ENCODE measurements at places on chromosomes 7 and 10.

GRCh38 chr10:88152728-88153133 is 289.3 kb downstream of the PTEN start:
- DNase-seq: peak; percentile 24

- DNase-seq: no peak
Observed at GRCh38 chr7:4225881-4226523, 456.1 kb upstream of the FOXK1 start.

- DNase-seq: no peak
Observed at GRCh38 chr7:21023841-21024484, 237.3 kb upstream of the SP8 start.

GRCh38 chr10:30968711-30969110 is 63.0 kb downstream of the ZNF438 start:
- no peak for DNase-seq

GRCh38 chr7:153433223-153433622 is 619.0 kb upstream of the DPP6 start:
- no peak for DNase-seq

DNA sequence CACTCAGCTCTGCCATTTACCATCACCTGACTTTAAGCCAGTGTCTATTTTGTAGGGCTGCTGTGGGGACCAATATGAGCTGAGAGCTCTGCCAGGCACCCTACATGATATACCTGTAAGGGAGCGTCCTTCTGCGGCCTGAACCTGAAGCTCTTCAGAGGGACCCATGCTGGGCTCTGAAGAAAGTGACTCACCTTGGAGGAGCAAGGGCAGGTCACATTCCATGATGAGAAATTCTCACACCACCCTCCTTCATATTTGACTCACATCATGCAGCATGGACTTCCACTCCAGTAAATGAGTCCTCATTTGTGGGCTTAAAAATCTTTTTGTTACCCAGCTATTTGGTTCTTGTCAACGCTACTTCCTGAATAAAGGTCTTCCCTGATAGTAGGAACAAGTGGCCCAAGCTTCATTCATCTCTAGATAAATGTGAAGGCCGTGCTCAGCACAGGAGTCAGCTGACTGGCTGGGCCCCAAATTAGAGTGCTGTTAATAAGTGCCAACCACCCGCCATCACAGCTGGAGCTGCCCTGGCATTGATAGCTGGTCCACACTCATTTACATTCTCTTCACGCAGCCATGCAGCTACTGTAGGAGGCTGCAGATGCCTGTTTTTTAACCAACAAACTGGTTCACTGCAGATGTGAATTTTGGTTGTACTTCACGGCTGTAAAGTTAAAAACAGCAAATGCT is 78.4 kb downstream of the RNF216 start:
- no peak for DNase-seq

DNA sequence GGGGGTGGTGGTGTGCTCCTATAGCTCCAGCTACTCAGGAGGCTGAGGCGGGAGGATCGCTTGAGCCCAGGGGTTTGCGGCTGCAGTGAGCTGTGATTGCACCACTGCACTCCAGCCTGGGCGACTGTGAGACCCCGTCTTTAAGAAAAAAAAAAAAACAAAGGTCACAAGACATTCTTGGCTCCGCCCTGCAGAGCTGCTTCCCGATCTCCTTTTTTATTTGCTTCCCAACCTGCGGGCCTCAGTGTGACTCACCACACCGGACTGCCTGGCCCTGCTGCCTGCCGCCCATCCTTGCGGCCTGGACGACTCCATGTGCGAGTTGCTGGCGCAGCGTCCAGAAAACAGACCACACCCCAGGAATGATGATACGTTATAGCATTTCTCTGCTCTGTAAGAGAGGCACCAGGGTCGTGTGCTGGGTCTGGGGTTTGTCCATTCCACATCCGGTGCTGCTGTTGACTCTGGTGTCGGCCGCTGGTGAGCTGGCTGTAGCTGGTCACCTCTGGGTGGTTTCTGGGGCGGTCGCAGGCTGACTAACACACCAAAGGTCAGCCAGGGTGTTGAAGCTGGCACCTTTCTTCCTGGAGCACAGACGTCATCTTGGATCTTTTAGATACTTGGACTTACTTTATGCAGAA is 123.6 kb downstream of the TCF7L2 start:
- DNase-seq: no peak

DNA sequence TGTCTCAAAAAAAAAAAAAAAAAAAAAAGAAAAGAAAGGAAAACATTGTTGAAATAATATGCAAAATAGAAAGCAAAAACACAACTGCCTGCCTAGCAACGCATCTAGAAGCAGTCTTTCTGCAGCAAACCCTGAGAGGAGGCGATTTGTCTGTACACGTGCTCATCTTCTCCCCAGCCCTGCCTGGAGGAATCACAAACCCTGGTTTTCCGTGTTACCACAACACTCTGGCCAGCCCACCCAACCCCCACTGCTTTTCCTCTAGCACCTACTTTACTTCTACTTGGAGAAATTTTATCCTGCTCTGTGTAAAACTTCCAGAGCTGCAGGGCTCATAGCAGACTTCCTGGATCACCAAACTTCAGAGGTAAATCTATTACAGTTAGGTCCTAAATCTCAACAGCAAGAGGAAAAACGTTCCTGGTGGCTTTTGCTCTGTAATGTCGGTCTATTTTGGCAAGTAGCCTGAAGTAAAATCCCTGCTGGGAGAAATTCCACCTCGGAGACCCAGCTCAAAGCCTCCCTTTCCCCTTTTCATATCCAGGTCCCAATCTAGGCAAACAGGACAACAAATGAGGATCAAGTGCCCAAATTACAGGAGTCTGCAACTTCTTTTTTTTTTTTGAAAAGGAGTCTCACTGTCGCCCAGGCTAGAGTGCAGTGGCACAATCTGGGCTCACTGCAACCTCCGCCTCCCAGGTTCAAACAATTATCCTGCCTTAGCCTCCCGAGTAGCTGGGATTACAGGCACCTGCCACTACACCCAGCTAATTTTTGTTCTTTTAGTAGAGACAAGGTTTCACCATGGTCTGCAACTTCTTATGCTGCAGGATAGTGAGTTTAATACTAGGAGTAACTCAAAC is 91.6 kb downstream of the DNMBP start:
- DNase-seq: no peak

DNA sequence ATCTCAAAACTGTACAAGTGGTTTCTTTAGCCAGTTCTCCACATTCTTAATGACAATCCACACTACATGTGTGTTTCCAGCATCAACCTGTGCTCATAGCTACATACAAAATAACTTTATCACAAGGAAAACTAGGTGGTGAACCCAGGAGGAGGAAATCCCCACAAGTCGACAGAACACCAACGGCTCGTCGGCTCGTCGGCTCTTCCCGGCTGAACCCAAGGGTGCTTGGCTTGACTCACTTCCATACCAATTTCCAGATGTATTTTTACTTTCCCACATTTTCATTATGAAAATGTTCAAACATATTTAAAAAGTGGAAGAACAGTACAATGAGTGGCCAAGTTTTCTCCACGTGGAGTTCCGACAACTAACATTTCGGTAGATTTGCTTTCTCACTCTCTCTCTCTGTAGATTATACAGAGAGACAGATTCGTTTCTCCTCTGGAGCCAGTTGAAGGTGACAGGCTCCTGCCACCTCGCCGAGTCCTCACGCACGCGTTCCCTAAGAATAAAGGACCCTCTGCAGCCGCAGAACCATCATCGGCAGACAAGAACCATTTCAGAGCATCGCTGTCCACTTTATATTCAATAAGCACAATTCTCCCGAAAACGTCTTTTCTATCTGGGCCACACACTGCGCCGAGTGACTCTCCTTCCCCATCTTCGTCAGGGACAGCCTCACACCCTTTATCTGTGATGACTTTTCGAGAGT is 53.3 kb downstream of the DIP2C start:
- no peak for DNase-seq

GRCh38 chr10:81036257-81036656 is 498.6 kb downstream of the SH2D4B start:
- DNase-seq: no peak

DNA sequence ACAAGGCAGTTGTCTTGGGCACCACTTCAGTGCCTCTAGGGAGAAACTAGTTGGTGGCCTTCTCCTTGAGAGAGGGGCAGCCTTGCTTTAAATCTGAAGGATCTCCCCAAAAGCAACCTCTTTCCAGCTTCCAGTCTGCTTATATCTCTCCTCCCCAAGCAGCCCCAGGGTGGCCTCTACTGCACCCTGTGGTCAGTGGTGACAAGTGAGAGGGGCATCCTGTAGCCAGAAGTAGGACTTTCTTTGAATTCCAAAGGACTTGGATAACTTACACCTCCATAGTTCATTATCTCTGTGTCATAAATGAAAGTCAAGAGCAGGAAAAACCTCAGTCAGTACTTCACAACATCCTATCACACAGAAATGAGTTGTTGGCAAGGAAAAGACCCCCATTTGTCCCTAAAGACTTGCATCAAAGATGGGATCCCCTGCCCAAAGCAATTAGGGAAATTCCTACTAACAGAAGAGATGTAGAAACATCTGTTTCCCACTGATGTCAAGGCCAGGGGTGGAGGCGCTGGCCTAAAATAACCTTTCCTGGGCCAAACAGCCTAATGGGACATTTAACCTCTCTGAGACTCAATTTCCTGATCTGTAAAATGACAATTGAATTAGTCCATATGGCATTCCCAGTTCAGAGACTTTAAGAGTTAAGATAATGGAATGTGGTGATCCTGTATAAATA is 44.0 kb upstream of the ANKRD1 start:
- DNase-seq: no peak

DNA sequence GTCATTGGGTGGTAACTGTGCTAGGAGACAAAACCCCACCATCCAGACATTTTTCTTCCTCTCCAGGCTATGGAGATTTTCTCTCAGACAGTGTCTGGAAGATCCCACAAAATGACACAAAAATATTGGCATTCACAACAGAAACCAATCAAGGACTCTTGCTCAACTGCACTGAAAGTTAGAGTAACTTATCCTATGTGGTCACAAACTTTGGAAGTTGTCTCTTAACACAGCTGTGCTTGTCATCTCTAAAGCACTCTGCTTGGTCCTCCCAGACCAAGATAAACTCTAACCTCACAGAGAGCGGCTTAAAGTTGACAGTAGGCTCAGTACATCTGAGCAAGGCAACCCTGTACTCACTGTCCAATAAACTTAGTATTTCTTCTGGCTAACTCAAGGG is 74.9 kb downstream of the AKR1C4 start:
- DNase-seq: no peak

DNA sequence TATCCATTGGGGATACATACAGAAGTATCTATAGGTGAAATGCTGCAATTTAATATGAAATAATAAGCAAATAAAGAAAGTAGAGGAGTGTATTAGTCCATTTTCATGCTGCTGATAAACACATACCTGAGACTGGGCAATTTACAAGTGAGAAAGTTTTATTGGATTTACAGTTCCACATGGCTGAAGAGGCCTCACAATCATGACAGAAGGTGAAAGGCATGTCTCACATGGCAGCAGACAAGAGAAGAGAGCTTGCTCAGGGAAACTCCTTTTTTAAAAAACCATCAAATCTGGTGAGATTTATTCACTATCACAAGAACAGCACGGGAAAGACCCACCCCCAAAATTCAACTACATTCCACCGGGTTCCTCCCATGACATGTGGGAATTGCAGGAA is 82.8 kb upstream of the TRIM24 start:
- no peak for DNase-seq

DNA sequence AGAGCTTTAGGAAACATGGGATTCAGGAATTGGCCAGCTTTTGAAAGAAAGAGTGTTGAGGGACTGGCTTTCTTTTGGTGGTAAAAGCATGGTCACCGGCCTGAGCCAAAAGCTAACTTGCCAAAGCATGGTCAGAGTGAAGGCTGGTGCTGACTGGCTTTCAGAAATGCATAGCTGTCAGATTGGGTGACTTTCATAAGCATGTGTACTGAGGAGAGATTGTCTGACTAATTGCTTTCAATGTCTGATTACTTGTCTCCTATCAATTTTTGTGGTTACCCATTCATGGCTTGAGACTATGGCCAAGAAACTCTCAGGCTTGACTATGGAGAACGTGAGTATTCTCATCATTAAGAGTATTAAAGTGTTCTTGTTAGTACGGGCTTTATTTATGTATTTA is 28.2 kb downstream of the ZNF25 start:
- DNase-seq: no peak

- no peak for DNase-seq
Observed at GRCh38 chr7:156818133-156818532, 74.8 kb downstream of the LMBR1 start.

- DNase-seq: no peak
Observed at GRCh38 chr7:108078211-108078673, 51.9 kb downstream of the LAMB4 start.

DNA sequence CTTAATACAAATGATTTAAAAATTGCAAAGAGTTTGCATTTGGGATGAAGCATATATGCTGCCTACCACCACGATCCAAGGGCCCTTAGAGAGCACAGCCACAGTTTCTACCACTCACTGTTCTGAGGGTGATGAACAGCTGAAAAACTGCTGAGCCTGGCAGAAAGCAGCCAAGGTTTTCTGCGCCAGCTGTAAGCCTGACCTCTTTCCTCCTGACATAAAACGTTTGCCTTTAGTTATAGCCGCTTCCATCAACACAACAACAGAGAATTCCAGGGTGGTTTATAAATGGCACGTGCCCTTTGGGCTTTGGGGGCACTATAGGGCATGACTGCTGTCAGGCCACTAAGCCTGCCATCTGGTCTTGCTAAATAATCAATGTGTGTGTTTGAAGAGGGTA is 222.8 kb downstream of the RELN start:
- no peak for DNase-seq

- DNase-seq: no peak
Observed at GRCh38 chr10:79615577-79615976, 4.8 kb downstream of the SFTPA1 start.

- no peak for DNase-seq
Observed at GRCh38 chr10:59382831-59383295, 20.5 kb upstream of the FAM13C start.

GRCh38 chr10:131842351-131843088 is 58.3 kb upstream of the PPP2R2D start:
- DNase-seq: no peak

DNA sequence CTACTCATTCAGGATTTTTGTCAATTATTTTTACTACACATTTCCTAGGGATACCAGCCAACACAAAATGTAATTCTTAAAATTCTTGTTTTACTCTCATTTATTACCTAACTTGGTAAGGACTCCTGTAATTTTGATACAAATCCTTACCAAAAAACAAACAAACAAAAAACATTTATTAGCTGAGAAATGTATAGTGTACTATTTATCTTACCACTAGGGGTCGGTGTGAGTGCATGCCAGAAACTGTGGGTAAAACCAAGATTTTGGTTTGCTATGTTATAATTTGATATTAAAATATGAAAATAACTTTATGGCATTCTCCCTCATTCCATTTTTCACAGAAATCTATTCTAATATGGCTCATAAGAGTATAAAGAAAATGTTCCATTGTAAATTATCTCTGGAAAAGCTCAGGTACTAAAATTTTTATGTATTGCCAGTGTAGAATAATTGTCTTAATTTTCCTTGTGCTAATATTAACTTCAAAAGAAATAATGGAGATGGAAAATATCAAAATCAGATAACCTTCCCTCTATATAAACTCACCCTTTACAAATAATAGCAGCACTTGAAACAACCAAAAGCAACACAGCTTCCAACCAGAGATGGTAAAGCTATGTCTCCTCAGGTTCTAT is 290.8 kb upstream of the PCDH15 start:
- DNase-seq: no peak

- no peak for DNase-seq
Observed at GRCh38 chr7:35365523-35365922, 111.6 kb upstream of the TBX20 start.

GRCh38 chr10:127888521-127889312 is 4.0 kb downstream of the CLRN3 start:
- DNase-seq: no peak

- no peak for DNase-seq
Observed at GRCh38 chr10:121683816-121684215, 85.6 kb upstream of the FGFR2 start.

GRCh38 chr10:6995831-6996230 is 415.0 kb downstream of the SFMBT2 start:
- no peak for DNase-seq
